ENCODE measurements at places on chromosomes 7 and 10.

DNA sequence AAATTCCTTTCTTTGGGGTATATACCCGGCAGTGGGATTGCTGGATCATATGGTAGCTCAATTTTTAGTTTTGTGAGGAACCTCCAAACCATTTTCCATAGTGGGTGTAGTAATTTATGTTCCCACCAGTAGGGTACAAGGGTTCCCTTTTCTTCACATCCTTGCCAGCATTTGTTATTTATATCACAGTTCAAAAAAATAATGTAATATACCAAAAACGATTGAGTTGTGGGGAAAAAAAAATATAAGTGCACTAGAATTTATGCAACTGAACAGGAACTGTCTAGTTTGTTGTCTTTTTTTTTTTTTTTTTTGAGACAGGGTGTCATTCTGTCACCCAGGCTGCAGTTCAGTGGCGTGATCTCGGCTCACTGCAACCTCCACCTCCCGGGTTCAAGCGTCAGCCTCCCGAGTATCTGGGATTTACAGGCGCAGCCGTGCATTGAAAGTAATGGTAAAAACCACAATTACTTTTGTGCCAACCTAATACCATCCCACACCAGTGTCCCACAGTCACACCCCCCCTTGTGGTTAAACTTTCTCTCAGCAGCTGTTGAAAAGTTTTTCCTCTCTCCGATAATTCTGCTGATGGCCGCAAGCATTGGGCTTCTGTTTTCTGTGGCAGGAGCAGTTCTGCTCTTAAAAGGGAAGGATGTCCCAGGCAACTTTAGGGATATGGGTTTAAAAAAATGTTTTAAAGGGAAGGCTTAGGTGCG, 6.8 kb upstream of the LAT2 start:
- DNase-seq: no peak

DNA sequence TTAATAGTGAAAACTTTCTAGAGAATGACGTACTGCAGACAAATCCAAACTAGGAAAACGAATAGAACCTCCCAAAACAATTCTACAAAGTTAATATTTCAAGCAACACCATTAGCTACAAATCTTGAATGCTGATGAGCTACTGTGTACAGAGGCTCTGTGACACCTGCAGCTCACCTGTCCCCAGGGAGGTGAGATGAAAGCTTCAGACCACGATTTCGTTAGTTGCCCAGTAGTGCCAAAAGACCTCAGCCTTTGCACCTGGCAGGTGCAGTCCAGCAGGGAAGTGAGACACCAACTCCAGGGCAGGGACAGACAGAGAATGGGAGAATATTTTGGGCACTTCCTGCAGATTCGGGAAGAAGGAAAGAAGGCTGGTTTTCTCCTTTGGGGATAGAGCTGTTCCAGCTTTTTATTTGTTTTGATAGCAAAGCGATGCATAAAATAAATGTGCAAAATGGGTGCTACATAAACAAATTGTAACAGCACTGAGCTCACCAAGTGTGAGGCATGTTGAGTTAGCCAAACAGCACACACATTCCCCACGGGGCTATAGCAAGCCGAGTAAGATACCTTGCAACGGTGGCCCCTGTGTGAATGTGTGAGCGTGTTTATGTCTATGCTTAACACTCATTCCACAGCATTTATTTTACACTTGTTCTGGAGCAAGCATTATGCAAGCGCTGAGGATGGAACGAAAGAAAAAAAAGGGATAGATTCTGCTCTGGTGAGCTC, 1024.8 kb upstream of the AUTS2 start:
- DNase-seq: no peak

DNA sequence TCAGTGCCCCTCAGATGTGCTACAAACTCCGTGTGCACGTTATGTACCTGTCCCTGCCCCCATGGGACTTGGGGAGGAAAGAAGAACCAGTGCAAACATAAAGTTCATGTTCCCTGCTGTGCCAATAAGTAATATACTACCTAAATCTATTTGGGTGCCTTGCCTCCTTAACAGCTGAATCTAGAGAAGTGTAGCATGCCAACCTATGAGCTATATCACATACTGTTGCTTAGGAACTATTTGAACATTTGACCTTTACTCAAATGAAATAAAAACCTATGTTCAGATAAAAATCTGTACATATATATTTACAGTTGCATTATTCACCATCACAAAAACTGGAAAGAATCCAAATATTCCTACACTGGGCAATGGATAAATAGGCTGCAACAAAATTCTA, 9.8 kb downstream of the POT1 start:
- no peak for DNase-seq

DNA sequence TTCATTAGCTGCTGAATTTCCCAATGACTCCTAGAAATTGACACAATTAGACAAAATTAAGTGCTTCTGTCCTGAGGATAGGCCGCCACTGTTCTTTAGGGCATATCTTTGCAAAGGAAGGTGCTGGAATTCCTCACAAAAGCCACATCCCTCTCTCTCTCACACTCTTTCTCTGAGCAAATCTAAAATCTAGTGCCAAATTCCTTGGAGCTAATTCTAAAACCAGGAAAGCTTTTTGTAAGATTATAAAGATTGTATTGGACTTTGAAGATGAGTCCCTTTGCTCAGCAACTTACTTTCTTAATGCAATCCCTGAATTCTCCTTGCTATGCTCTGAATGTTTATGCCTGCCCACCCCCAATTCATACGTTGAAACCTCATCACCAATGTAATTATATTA, 288.9 kb downstream of the KCNMA1 start:
- DNase-seq: no peak

GRCh38 chr7:157851501-157852067, 514.8 kb downstream of the DNAJB6 start:
- DNase-seq: peak; percentile 83

DNA sequence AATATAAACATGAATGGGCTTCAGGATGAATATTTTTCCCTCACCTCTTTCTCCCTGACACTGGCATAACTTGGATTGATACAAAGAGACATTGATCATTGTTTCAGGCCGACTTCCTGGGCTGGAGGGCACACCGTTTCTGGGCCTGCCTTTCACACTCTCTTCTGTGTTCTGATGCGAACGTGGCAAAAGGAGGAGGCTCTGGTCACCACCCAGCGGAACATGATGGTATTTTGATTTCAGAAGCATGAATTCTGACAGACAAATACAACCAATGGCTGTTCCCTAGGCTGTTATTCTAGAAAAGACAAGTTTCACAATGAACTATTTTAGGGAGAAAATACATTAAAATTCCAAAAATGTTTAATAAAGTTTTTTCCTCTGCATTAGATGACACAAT, 534.5 kb upstream of the MKI67 start:
- no peak for DNase-seq

- DNase-seq: no peak
These were observed 68.9 kb upstream of the AQP1 start for GRCh38 chr7:30842542-30843451.

- no peak for DNase-seq
These were observed 75.5 kb downstream of the CDK14 start for GRCh38 chr7:90671571-90671970.

DNA sequence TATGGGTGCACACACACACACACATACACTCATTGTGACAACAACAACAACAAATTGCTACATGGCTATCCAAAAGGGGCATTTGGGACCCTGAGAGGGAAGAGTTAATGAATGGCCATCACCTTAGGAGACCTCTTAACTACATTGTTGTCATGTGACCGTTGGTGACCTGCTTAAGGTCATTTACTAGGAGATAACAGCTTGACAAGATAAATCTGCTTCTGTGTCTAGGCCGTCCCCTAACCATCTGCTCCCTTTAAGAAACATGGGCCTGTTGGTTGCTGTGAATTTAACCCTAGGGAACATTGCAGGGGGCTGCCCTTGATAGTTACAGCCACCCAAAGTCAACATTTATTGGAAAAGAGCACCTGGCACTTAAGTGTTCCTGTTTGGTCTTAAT, 29.7 kb downstream of the C1QL3 start:
- no peak for DNase-seq

GRCh38 chr10:119942973-119943372, 50.4 kb downstream of the SEC23IP start:
- no peak for DNase-seq

DNA sequence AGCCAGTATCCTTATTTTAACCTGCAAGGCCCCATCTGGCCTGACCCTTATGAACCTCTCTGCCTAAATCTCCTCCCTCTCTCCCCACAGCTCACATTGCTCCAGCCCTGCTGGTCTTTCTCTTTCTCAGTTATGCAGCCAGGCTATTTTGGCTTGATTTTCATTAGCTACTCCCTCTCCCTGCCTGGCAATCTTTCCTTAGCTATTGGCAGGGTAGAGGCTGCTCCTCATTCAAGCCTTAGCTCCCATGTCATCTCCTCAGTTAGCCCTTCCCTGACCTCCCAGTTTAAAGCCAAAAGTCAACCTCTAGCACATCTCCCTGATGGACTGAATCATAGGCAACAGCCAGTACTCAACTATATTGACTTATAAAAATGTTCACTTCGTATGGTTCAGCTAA, 214.4 kb upstream of the CELF2 start:
- DNase-seq: no peak

DNA sequence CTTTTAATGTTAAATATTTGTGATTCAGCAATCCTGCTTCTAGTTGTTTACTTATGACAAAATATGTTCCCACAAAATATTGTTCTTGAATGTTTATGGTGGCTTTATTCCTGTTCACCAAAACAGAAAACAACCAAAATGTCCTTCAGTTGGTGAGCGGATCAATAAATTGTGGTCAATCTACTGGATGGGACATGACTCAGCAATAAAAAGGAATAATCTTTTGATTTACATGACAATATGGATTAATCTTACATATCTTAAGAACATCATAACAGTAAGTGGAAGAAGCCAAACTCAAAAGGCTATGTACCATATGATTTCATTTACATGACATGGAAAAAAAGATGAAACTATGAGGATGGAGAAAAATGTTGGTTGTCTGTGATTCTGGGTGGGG, 691.3 kb upstream of the GHITM start:
- DNase-seq: no peak

- no peak for DNase-seq
These were observed 67.1 kb downstream of the WDFY4 start for GRCh38 chr10:48751730-48752129.

DNA sequence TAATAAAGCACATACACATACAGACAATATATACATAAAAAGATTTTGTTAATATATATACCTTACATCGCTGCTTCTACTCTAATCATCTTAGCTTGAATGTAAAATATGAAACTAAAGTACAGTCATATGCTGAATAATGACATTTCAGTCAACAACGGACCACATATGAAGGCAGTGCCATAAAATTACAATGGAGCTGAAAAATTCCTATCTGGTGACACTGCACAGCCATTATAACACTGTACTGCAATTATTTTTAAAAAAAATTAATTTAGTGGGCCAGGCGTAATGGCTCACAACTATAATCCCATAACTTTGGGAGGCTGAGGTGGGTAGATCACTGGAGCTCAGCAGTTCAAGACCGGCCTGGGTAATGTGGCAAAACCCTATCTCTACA, 122.3 kb downstream of the JMJD1C start:
- no peak for DNase-seq

DNA sequence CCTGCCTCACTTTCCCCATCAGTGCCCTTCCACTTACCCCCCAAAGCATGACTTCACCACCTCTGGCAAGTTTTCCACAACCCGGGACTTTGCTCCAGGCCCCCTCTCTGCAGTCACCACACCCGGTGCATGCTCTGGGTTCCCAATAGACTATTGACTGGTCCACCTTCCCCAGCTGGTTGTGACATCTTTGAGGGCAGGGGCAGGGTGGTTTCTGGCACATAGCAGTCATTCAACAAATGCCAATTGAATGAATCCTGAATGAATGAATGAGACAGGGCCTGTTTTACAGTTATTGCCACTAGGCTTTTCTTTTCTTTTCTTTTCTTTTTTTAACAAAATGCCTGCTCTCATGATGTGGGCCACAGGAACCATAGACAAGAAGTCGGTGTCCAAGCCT, 28.8 kb upstream of the DOCK1 start:
- no peak for DNase-seq

DNA sequence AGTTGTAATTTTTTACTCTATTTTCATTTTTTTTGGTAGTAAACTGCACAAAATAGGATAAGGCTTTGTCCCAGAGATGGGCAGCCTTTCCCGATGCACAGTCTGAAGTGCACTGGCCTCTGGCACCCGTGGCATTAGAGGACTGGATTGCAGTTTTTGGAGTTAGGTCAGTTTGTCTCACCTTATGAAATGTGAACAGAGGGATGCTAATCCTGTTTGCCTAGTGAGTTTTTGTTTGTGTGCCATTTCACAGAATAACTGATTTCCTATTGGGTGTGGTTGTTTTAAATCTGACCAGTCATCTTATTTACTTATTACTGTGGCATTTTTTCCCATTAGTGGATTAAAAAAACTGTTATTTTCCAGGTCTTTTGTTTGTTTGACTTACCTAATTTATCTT, 109.5 kb upstream of the GATA3 start:
- DNase-seq: no peak

DNA sequence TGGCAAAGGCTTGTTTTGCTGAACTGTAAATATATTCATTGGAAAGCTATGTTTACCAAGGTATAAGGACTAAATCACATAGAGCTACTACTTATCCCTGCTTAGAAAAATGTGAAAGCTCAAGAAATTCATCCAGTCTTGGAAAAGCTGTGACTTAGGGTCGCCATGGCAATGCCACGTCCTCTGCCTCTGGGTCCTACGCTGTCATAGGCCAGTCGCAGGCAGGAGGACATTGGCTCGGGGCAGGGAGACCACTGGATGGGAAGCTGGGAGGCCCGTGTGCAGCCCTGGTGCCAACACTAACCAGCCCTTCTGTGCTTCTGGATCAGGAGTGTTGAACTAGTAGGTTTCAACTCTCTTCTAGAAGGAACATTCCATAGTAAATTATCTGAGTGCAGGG, 67.3 kb upstream of the PDZD8 start:
- no peak for DNase-seq

DNA sequence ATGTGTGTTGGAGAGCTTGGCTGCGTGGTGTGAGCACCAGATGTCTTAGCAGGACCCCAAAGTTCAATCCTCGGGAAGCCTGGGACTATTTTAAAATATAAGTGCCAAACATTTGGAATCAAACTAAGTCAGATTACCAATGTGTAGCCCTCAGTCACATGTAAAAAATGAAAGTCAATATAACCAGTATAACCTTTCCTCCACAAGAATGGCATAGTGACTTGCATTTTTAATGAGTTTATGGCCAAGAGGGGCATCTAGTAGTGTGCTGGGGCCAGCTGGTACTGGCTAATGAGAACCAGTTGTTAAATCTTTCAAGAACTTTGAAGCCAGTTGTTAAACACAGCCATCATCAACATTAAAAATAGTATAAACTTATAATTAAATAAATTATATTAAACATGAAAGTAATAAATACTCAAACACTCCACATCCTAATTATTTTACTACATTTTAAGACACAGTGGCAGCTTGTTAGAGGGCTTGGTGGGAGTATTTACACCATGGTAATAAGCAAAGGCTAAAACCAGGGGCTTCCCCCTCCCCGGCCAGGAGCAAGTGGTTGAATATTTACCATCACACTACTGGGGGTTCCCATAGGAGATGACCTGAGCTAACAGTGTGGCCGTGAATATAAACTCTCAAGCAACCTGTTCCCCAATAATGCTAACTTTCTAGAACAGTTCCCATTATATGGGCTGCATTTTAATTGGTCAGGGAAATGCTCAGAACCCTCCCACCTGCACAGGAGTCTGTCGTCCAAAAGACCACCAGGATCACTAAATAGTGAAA, 7.9 kb upstream of the FAM170B start:
- no peak for DNase-seq

Measured in stimulated activated CD4-positive, alpha-beta T cell treated with anti-CD3 and anti-CD28 coated beads, Interleukin-2, amount 100 ng/mL, for 24 hours (primary cell).